ENCODE measurements at places on chromosomes 5 and 9.
A peak's percentile ranks its signal among the peaks of the same experiment; 100 is the strongest.

GRCh38 chr5:39219437-39219836, at the start of gene FYB1:
Gene FYB1 (minus strand): TSS chr5:39219563. CDS start chr5:39202960, 16,603 bp downstream.
- DNase-seq = no peak

- DNase-seq = no peak
Measured at GRCh38 chr5:54136516-54137440, 173.6 kb downstream of the ARL15 start.

GRCh38 chr5:99589424-99589823, 660.6 kb upstream of the CHD1 start:
- DNase-seq = no peak

DNA sequence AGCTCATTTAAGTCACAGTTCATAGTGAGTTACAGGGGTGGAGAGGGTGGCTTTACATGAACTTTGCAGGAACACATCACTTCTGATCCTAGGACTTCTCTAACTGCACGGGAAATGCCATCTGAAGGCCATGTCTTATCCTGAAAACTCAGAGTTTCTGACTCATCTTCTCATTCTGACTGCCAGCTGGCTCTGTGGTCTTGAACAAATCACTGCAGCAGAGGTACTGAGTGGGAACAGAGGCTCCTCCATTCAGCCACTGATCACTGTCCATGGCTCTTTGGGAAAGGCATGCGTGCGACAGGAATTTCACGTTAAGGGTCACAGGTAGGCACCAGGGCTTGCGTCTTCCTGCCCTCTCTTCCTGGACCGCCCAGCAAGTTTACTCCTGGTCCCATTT, 114.6 kb upstream of the LRRTM2 start:
- DNase-seq = no peak

DNA sequence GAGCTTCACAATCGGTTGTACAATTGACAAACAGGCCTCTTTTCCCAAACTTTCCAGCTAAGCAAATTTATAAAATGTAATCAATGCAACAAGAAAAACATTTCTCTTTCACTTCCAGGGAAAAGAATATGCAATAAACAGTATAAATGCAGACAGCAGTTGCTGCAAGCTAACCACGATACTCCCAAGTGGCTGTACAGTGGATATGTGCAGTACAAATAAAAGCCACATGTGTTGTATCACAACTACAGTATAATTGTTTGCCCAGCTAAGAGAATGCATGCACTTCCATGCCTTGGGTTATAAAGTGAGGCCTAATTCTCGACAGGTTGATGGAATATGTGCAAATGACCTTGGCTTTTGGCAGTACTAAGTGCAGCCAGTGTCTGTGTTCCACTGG, 16.7 kb upstream of the PDCL start:
- DNase-seq = no peak

- no peak for DNase-seq
Measured at GRCh38 chr5:145499483-145499882, 335.7 kb downstream of the PRELID2 start.

- no peak for DNase-seq
Measured at GRCh38 chr5:76787237-76787636, 31.6 kb upstream of the F2RL1 start.

DNA sequence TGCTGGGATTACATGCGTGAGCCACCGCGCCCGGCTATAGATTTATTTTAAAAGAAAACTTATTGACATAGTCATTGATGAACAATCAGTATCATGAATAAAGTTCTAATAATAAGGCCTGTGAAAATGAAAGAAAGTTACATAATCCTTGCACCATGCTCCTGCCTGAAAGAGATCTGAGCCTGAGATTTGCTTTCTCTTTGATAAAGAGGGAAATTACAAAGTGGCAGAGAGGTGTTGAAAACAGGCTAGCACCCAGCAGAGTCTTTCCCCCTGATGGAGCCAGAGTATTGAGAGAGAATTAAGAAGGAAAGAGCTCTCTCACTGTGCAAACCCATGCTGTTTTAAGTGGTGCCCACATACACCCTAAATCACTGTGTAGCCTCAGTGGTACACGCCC, 37.2 kb downstream of the SLC6A7 start:
- no peak for DNase-seq

DNA sequence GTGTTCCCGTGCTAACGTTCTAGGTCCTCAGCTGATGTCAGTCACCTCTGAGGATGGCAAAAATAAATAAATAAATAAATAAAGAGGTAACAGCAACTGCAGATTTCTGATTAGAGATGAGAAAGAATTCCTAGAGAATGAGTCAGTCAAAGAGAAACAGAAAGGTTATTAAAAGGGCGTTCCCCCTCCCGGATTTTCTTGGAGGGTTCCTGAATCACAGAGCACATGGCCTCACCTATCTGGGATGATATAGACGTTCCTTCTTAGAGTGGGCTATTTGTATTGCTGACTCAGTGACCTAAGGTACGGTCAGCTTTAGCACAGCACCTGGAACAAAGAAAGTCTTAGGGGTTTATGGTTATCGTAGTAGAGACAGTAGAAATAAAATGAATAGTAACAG, 30.6 kb downstream of the HTR4 start:
- no peak for DNase-seq

DNA sequence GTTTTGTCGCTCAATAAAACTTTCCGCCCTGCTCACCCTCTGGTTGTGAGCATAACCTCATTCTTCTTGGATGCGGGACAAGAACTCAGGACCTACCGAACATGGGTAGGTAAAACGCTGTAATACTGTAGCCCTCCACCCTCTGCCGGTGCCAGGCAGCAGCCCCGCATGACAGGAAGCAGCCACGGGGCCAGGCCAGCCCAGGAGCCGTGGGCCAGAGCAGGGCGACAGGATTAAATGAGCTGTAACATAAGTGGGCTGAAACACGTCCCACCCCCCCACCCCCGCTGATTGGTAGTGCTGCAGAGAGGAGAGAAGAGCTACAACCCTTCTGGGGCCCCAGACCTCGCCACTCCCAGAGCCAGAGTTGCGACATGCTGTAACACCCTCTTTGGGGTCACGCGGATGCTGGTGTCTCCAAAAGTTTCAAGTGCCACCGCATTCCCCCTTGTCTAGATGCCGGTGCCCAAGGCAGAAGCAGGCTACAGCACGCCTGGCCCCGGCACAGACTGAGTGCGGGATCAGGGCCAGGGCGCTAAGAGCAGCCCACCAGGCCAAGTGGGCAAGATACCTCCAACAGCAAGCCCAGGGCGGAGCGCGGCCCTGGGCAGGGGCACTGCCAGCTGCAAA, 81.8 kb downstream of the FBXW11 start:
- DNase-seq = no peak

- no peak for DNase-seq
Measured at GRCh38 chr9:121559183-121559582, 59.5 kb upstream of the GGTA1 start.

GRCh38 chr5:14301186-14301585, 158.0 kb downstream of the TRIO start:
- peak; percentile 47 for DNase-seq

- DNase-seq = no peak
Measured at GRCh38 chr5:168472329-168472728, 13.9 kb upstream of the RARS1 start.

DNA sequence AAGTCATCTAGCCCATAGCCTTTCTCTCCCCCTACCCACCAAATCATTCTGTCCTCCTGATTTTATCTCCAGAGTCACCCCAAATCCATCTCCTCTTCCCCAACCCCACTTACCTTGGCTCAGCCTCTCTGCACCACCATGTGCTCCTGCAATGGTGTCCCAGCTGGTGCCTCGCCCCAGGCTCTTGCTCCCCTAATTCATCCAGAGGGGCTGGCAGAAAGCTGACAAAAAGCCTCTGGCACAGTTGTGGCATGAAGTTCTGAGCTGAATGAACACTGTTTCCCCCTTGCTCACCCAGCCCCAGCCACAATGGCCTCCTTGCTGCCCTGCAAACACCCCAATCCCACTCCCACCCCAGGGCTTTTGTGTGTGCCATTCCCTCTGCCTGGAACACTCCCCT, 10.2 kb downstream of the RETREG1 start:
- DNase-seq = no peak

- no peak for DNase-seq
Measured at GRCh38 chr9:27204578-27204977, 92.4 kb downstream of the EQTN start.

DNA sequence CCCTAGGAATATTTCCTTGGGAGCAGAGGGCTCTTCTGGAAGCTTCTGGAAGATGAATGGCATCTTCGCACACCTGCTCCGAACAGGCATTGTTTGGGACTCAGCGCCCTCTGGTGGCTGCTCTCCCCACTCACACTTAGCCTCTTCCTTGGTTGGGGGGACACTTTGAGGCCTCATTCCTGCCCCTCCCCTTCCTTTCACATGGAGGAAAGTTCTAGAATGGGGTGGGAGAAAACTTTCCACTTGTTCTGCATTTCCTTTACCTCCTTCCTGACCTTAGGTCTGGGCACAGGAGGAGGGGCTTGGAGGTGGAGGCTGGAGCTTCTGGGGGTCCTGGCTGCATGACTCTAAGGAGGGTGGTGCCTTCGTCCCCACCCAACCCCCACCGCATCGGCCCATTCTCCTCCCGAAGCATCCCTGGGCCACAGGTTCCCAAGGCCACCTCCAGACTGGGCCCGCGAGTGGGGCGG, 19.3 kb upstream of the SMIM32 start:
- DNase-seq = peak; percentile 72

DNA sequence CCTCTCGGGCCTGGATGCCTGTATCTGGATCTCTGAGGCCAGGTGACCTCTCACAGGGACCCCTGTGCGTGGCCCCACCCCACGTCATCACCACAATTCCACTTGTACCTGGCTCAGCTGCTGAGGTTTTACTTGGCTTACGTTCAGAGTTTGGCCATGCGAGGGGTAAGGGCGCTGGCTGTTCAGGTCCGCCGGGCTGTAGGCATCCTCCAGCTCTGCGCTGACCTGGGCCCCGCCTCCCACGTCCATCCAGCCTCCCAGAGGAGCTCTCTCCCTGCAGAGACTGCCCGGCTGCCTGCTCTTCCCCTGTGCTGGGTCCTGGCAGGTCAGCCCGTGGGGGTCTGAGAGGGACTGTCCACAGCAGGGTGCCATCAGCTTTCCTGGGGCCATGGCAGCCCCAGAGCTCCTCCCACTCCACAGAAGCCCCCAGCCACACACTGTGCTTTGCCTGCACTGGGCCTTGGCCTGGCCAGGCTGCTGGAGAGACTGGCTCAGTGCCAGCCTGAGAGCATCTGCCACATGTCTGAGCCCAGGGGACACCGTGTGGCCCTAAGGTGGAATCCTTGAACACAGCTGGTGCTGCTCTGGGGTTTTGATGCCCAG, 43.6 kb downstream of the SLC6A3 start:
- DNase-seq = no peak

DNA sequence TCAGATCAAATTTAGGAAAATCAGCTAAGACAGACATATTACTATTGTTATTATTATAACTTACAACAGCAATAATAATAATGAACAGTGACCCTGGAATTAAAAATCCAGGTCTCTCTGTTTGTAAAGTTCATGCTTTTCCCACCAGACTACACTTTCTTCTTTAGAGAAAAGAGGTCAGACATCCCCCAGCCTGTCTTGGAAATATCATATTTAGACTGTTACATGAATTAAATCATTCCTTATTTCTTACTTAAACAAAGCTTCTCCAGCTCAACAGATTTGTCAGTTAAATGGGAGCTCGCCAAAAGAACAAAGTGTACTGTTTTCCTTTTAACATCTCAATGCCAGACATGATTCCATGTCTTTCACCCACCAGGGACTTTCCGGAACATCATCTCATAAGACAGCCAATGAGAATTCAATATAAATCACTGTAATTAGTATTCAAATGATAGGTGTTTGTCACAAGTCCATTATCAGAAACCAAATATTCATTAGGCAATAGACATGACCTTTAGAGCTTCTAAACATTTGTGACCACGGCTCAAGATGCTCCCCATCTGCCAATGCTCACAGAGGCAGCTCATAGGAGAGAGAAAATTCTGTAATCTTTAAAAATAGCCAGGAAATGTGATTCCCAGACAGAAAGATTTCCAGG, 351.9 kb downstream of the ENC1 start:
- DNase-seq = no peak

DNA sequence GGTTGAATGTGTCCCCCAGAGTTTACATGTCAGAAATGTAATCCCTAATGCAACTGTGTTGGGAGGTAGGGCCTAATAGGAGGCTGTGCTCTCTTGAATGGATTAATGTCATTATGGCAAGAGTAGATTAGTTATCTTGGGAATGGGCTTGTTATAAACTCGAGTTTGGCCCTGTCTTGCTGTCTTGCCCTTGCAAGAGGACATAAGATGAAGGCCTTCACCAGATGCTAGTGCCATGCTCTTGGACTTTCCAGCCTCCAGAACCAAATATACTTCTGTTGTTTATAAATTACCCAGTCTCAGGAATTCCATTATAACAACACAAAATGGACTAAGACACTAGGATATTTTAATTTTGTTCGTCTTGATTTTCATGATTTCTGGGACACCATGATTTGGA, 5.4 kb downstream of the PIK3R1 start:
- no peak for DNase-seq
